ENCODE measurements at places on chromosomes 13 and 19.
A peak's percentile ranks its signal among the peaks of the same experiment; 100 is the strongest.

DNA sequence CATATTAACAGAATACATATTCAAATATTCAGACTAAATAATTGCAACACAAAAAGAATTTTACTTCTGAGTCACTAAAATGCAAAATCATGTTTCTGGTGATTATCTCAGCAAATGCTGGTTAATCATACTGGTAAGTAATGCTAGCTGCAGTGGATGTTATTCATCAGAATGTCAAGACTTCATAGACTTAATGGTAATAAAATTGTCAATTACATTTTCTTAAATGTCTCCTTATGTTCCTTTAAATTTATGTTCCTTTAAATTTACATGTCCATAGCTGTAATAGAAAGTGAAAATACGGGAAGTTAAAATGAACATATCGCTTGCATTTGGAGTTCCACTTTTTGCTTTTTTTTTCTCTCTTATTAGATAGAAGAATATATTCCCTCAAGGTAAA is 853.0 kb downstream of the SLITRK6 start:
- no peak overlapping the region for H3K4me3 ChIP-seq
- H3K27me3 ChIP-seq = no peaks in the 10 kb centered on the region
- DNase-seq = no peak
- no peaks in the 10 kb centered on the region for H3K36me3 ChIP-seq
- H3K4me1 ChIP-seq = no peaks in the 10 kb centered on the region

GRCh38 chr19:13952931-13953531 is 722 bp downstream of the DCAF15 start:
- no peaks in the 10 kb centered on the region for H3K27me3 ChIP-seq
- H3K27ac ChIP-seq = peak overlapping the region; percentile 59
- H3K4me3 ChIP-seq = peak overlapping the region; percentile 89
- no peak for DNase-seq

DNA sequence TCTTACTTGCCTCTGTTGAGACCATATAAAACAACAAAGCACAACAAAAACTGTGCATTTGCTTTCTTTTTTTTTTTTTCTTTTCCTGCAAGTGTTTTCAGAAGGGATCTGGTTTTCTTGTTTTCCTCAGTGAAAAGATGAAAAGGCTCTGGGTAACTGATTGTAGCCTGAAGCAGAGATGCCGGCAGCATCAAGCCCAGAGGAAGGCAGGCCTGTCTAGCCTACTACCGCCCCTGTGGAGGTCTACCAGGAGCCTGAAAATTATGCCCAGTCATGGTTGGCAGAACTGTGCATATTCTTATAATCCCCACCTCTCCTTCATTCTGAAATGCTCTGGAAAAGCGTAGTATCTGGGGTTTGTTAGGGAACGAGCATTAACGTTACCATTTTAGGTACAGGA is 32.6 kb upstream of the MEDAG start:
- H3K27me3 ChIP-seq = peaks cover 9% of the 10 kb centered on the region
- DNase-seq = no peak
- H3K27ac ChIP-seq = peak overlapping the region; percentile 62

DNA sequence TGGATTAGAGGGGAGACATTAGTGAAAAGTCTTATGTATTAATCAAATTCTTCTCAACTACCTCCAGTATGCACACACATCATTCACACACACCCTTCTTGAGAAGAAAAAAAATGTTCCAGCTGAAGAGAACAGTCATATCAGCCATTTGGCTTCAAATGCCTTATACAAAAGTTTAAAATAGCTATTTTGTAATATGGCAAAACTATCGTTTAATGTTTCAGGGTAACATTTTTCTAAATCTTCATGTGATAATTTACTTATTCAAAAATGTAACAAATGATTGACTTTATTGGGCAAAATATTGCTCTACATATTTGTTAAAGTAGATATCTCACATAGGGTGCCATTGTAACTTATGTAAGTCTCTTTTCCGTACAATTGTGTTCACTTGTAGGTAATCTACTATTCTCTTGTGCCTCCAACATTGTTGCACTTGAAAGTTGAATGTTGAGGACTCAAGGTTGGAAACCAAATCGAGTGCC is 13.6 kb downstream of the ZIC2 start:
- peaks cover 3% of the 10 kb centered on the region for H3K36me3 ChIP-seq
- peak overlapping the region; percentile 35 for H3K27ac ChIP-seq
- peaks cover 88% of the 10 kb centered on the region for H3K27me3 ChIP-seq
- peak overlapping the region; percentile 22 for H3K4me3 ChIP-seq
- no peak for DNase-seq

GRCh38 chr13:75384879-75385707 is 96.9 kb downstream of the TBC1D4 start:
- H3K4me1 ChIP-seq = peaks cover 5% of the 10 kb centered on the region
- H3K27me3 ChIP-seq = no peaks in the 10 kb centered on the region
- no peak for DNase-seq

GRCh38 chr19:10516064-10516385 is 1.2 kb downstream of the S1PR5 start:
- H3K27ac ChIP-seq = no peak overlapping the region
- peaks cover 20% of the 10 kb centered on the region for H3K4me1 ChIP-seq
- H3K36me3 ChIP-seq = no peaks in the 10 kb centered on the region
- peaks cover 58% of the 10 kb centered on the region for H3K27me3 ChIP-seq
- DNase-seq = no peak

- DNase-seq = no peak
- H3K4me3 ChIP-seq = no peak overlapping the region
- H3K27me3 ChIP-seq = no peaks in the 10 kb centered on the region
- H3K27ac ChIP-seq = peak overlapping the region; percentile 66
- no peaks in the 10 kb centered on the region for H3K4me1 ChIP-seq
These were observed 33.8 kb upstream of the GARRE1 start for GRCh38 chr19:34220472-34221063.
